ENCODE measurements at places on chromosomes 3 and 15.

- no peak for DNase-seq
These were observed 15.5 kb downstream of the DLEC1 start for GRCh38 chr3:38054499-38055001.

GRCh38 chr15:48191574-48192225 lies at the start of gene CTXN2:
CTXN2 (plus strand) TSS chr15:48191665; CDS start chr15:48201301, 9,636 bp downstream.
- peak; percentile 42 for DNase-seq

- DNase-seq: no peak
These were observed 38.2 kb downstream of the TGFBR2 start for GRCh38 chr3:30644615-30645014.

GRCh38 chr3:174158674-174159073 lies 700.5 kb upstream of the NAALADL2 start:
- DNase-seq: no peak

GRCh38 chr15:87606971-87607370 lies 649.6 kb downstream of the NTRK3 start:
- no peak for DNase-seq

GRCh38 chr3:138923531-138923994 lies 23.4 kb downstream of the FOXL2 start:
- peak; percentile 49 for DNase-seq

DNA sequence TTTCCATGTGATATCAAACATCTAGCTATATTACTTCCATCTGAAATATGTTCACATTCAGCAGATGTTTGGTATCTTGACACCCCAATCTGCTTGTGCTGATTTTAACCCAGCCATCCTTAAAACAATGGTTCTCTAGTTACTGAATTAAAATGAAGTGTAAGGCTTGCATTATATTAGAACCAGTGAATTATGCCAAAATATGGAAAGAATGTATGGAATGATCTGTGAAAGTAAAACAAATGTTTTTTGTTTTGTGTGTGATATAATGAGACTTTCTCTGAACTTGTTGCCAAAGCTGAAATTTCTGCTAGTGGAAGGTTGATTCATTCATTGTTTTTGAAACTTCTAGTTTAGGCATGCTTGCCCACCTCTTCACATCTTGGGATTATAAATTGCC lies 317.1 kb downstream of the MEX3B start:
- no peak for DNase-seq

DNA sequence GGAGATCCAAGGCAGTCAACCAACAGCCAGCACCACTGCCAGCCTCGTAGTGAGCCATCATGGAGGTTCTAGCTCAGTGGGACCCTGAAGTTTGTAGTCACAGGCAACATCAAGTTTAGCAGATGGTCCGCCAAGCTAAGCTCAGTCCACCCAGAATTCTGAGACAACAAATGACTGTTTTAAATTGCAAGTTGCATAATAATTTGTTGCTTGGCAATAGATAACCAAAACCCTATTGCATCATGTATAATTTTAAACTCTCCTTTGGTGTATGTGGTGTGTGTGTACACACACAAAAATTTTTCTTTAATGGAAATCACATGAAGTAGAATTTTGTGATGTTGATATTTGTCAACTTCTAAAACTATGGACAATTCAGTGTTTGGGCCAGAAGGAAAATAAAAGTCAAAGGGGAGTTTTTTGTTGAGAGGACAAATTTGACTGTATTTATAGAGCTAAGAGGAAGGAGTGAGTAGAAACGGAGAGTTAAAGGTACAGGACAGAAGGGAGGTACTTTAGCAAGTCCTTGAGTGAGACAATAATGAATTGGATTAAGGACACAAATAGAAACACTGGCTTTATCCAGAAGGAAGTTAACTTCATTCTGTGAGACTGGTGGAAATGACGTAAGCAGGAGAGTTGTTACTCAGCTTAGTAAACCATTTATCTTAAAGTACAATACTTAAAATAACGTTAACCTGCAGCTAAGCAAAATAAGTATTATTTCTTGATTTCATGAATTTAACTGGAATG lies 83.6 kb downstream of the NCEH1 start:
- no peak for DNase-seq

GRCh38 chr3:114375608-114376421 lies 82.0 kb downstream of the TIGIT start:
- no peak for DNase-seq

- no peak for DNase-seq
These were observed 16.3 kb downstream of the ZIC1 start for GRCh38 chr3:147425388-147425850.

DNA sequence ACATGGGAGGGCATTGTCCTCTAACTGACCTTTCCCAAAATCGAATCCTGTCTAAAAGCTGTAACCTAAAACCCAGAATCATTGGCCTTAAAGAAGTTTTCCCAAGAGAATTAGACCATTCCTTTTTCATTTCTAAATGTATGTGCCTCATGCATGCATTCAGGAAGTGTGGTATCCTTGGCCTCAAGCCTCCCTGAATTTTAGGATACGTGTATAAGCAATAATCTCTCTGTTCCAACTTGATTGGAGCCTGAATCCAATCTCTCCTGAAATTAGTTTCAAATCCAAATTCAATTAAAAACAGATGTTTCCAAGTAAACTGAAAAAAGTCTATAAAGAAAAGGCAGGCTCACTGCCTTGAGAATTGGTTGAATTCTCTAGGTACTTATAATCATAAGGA lies 86.0 kb upstream of the VEPH1 start:
- DNase-seq: no peak
